IPS DF 6.9 (cell line): ENCODE measurements at places on chromosomes 7 and 10.

DNA sequence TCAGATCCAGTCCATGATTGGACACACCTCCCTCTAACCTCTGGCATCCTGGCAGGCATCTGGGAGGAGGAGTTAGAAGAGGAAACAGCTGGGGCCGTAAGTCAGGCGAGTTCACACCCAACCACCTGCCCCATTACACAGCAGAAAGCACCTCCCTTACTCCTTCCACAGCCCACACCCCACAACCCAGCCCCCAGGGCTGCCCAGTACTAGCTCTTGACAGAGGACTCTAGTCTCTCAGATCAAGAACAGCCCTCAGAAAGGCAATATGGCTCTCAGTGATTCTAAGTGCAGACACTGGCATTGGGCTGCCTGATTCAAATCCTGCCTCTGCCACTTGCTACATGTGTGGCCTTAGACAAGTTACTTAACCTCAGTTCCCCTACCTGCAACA is 34.1 kb downstream of the KCNMA1 start:
- no peak for DNase-seq

DNA sequence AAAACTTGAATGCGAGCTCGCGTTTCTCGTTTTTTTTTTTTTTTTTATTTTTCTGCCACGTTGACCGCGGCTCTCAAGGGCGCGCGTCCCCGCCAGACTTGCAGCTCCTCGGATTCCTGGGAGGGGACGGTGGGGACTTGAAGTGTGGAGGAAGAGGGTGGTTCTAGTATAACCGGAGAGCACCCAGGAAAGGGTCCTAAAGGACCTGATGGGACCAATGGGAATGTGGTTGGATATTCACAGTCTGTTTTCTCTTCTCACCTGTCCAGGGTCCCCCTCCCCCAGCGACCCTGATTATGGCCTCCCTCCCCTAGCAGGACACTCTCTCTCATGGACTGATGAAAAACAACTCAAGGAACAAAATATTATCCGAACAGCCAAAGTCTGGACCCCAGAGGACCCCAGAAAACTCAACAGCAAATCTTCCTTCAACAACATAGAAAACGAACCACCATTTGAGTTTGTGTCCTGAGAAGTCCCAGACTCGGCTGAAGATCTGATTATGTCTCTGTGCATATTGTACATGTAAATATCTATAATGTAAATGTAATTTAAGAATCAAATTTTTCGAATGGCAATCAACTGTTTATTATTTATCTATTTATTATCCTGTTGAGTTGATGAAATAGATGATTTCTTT is 1.4 kb downstream of the PTF1A start:
- DNase-seq = no peak

DNA sequence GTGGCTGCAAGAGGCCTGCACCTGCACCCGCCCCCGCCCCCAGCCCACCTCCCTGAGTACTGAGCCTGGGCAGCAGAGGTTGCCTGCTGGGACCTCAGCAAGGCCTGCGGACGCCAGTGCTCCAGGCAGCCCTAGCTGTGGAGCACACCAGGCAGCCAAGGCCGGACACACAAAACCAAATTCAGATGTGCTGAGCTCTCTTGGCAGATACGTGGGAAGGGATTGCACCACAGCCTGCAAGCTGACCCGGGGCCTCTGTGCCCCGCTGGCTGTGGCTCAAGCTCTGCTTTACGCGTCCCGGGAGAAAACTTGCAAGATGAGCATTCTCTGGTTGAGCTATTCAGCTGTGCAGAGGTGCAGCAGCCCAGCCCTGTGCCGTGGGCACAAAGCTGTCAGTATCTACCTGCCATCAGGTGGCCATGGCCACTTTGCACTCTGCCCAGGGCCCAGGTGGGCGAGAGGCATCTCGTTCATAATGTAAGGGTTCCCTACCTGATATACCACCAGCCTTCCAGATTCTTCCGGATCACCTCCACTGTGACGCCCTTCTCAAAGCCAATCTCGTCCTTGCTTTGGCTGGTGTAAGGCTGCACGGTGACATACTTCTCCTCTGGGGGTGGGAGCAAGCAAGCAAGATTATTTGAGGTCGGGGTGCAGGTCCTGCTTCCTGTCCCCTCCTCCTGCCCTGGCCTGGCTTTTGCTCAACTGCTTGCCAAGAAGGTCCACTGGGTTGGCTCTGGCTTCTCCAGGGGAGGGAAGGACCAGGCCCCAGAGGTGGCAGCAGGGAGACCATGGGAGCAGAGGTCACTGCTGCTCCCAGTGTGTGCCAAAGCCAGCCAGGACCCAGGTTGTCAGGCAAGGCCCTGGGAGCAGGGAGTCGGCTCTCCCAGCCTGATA is 123.4 kb downstream of the NEURL1 start:
- no peak for DNase-seq

DNA sequence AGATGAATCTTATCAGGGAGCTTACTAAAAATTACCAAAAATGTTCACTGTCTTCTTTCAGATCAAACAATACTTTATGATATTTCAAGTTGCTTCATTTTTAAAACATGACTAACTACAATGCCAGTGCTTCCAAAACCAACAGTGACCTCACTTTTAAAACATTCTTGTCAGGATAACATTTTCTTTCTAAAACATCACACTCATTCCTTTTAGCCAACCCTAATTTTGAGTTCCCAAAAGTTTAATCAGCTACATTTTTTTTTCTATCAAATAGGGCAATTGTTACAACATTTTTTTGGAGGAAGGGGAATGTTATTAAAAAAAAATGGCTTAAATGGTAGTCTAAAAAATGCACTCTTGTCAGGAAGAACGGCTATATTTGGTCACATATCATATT is 37.3 kb downstream of the RTKN2 start:
- DNase-seq = no peak

DNA sequence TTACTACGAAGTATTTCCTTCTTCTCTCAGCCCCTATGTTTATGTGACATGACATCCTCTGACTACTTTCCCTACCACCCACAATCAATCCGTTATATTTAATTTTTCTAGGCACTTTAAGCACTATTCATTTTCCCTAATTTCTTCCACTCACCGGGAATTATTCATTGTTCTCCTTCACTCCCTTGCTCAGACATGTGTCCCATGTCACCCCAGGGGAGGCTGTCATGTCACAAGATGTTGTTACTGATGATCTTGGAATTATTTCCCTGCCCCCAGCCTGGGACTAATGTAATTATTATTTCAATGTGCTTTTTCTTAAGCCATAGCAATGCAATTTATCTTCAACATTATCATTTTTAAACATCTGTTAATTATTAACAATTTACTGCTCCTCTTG is 317.2 kb downstream of the PHF14 start:
- DNase-seq = no peak

DNA sequence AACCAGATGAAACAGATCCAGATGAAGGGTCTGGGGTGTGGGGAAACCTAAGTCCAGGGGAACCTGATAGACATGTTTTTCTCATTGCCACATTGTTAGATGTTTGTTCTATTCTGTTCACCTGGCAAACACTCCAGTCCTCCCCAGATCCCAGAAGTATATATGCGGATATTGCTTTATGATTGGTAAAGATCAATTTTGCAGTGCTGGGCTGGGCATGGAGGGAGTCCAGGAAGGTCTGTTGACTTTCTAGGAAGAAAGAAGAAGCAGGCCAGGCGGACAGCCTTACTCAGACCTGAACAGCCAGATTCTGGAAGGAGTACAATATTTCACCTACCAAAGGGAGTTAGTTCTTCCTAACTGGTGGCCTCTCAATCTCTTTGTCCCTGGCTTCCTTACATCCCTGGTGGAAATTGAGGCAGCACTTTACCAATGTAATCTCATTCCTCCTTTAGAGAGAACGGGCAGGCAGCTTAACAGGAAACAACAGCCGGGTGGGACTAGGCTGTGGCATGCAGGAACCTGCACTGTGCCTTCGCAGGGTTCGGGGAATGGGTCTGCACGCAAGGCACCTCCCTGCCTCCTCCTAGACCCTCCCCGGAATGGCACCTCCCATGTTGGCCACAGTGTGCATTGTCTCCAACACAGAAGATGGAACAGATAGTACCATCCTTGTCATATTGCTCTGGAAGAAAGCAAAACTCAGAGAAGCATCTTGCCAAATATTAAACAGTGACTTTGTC is 930 bp downstream of the GIMAP6 start:
- DNase-seq = no peak

- DNase-seq = no peak
These were observed 21.0 kb downstream of the UPP1 start for GRCh38 chr7:48109848-48110663.

DNA sequence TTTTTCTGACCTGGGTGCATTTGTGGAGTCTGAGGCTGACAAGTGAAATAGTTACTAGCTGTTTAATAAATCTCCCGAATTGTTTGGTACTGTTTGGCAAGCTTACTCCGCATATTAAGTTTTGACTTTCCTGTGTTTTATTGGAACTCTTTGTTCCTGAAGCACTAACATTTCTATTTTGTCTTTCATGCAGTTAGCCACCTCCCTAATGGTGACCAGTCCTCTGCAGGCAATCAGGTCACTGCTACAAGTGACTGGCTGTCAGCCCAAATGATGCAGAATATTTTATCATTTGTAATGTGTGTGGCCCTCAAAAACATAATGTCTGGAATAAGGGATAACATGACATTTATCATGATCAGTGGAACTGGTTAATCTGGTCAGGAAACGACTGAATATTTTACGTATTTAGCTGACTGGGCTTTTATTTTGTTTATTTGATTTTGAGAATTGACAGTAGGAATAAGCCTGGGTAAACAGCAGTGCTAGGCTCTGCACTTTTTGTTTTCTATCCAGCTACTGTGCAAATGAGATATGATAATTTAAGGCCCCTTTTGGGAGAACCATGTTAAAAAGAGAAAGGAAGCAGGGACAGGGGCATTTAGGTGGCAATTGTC is 82.9 kb downstream of the ST7 start:
- no peak for DNase-seq

- no peak for DNase-seq
These were observed 80.1 kb upstream of the CAPZA2 start for GRCh38 chr7:116782177-116782711.

- DNase-seq = no peak
These were observed 732 bp upstream of the LRRC18 start for GRCh38 chr10:48940372-48940771.

DNA sequence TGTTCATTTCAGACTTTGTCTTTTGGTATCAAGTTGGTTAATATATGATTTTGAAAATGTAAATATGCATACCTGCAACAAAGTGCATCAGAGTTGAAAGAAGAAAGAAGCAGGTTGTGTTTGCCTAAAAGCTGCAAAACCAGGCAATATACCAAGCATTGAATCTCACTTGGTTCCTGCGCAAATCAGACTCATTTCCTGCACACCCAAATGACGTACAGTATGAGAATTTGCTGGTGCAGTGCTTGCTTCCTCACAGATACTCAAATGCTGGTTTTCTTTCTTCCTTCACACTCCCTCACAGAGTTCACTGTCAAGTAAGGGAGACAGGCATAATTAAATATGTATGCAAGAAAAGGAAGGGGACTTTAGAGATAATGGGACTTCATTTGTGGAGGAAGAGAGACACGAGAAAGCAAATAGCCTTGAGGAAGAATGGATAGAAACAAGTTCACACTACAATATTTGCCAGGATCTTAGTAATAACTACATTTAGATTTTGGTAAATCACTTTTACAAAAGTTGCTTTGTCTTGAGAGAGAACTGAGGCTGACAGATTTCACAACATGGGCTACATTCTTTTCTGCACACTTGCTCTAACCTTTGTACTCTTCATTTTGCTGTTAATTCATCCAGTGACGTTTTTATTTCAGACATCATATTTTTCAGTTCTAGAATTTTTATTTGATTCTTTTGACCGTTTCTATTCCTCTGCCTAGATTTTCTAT is 56.9 kb upstream of the AOAH start:
- no peak for DNase-seq

DNA sequence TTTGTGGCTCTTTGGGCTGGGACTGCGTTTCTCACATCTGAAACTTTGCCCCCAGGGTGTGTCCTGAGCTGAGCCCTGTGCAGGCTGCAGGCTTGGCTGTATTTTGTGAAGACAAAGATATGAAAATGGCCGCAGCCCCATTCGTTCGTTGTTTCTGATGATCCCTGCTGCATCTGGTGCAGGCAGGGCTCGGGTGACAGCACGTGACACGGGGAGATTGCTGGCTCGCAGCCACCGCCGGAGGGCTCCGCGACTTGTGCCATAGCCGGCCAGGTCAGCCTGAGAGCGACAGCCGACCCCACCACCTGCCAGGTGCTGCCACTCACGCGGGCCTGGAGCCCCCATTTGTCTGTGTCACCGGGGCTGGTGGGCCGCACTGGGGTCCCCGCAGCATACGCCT is 81.3 kb downstream of the ZRANB1 start:
- DNase-seq = no peak

DNA sequence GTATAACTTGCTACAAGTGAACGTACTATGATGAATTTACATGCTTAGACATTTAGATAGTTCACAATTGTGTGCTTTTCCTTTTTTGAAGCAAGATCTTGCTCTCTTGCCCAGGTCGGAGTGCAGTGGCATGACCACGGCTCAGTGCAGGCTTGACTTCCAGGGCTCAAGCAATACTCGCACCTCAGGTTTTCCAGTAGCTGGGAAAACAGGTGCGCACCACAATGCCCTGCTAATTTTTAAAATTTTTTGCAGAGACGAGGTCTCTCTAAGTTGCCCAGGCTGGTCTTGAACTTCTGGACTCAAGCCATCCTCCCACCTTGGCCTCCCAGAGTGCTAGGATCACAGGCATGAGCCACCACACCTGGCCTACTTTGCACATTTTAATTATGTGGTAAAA is 1.8 kb downstream of the GPR15LG start:
- DNase-seq = no peak

GRCh38 chr7:15323550-15323949 is 238.3 kb downstream of the AGMO start:
- DNase-seq = no peak

DNA sequence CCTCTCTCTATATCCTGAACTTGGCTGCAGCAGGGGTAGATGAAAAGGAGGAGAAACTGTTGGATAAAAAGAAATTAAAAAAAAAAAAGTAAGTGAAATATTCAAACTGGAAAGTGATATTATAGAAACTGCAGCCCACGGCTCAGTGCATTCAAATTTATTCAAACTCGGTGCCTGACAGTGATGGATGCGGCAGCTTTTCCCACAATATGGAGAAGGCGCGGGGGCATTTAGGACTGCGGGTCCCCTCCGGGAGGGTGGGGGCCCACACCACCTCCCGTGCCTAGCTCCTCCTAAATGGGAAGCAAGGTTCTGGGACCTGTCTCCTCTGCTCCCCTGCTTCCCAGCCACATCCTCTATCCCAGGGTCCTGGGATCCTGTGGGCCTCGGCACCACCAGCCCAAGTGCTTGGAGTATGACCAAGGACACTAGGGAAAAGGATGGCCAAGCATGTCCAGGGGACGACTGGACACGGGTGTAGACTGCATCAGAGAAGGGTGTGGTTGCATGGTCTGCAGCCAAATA is 82.4 kb downstream of the HIF1AN start:
- DNase-seq = no peak
